GM18507 (cell line): ENCODE measurements at places on chromosomes 11 and 22.

DNA sequence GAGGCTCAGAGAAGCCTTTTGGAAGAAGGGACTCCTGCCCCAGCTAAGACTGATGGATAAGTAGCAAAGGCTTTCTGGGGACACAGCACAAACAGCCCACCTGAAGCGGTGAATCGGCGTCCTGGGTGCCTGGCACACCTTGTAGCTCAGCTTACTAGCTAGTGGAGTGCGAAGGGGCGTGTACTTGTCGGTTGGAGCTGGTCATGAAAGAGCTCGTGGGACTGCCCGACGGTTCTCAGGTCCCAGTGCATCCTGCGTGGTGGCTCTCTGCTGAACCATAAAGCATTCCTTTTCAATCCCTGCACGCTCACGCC, 690 bp upstream of the UVRAG start:
- DNase-seq, result no peak

DNA sequence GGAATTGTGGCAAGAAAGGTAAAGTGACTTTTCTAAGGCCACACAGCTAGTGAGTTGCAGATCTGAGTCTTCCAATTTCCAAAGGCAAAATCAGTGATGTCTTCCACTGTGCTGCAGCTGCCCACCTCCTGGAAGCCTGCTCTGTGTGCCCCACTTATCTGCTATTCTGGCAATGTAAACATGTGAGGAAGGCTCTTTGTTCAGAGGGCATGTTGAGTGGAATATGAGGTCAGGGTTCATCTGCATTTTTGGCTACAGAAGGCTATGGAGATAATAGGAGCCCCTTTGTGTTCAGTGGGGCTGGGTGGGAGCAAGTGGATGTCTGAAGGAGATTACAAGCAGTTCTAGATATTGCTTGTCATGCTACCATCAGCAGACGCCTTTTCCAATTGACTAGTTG, 396.2 kb downstream of the BUD13 start:
- DNase-seq, result no peak

- DNase-seq, result no peak
Observed at GRCh38 chr11:114819028-114819427, 140.7 kb downstream of the NXPE2 start.

DNA sequence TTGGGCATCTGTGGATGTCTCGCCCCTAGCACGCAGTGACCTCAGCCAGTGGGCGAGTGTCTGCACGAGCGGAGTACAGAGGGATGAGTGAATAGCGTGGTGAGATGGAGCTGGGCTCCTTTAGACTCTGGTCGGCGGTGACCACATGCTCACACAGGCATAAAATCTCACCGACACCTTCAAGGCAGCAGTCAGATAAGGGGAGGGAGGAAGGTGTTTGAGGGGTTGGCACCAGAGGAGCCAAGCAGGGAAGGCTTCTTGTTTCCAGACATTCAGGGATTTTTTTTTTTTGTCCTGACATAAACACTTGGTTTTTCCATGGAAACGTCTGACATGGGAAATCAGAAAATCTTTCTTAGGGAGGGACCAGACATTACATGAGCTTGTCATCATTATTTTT, 35.8 kb downstream of the GRIK4 start:
- no peak for DNase-seq

DNA sequence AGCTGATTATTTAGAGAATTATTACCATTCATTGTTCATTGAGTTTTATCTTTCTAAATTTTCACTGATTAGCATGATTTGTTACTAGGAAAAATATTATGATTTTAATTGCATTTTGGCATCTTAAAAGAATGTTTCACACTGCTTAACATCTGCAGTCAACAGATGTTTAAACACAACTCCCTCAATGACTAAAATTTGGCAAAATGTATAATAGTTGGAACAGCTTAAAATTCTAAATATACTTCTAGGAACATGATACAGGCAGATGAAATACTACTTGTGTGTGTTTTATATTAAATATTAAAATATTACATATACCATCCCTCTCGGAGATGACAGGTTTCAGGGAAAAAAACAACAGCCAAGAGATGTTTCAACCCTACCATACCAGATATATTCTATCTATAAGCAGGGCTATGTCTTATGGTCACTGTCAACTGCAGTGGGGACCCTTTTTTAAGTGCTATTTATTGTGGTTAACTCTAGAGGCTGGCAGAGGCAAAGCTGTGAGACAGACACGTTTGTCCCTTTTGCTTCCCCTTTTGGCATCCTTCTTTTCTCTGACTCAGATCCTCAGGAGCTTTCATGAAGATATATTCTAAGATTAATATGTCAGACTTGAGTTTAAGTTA, 81.9 kb downstream of the BDNF start:
- DNase-seq, result no peak

DNA sequence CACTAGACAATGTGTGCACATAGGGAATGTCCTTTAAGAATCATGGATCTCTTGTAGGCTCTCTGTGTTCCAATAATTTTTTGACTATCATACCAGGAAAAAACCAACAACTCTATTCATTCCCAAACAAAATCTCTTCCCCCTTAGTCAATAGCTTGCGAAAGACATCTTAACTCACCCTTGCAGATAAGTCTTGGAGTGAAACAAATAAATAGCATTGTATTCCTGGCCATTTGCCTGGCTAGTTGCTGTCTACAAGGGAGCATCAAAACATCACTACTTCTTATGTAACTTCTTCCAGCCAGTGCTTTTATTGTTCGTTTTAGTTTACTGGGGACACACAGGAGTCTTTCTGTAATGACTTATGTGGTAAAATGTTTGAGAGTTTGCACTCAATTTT, 29.4 kb downstream of the SCN3B start:
- DNase-seq, result no peak

GRCh38 chr11:115544422-115544948, 40.3 kb upstream of the CADM1 start:
- DNase-seq, result no peak

DNA sequence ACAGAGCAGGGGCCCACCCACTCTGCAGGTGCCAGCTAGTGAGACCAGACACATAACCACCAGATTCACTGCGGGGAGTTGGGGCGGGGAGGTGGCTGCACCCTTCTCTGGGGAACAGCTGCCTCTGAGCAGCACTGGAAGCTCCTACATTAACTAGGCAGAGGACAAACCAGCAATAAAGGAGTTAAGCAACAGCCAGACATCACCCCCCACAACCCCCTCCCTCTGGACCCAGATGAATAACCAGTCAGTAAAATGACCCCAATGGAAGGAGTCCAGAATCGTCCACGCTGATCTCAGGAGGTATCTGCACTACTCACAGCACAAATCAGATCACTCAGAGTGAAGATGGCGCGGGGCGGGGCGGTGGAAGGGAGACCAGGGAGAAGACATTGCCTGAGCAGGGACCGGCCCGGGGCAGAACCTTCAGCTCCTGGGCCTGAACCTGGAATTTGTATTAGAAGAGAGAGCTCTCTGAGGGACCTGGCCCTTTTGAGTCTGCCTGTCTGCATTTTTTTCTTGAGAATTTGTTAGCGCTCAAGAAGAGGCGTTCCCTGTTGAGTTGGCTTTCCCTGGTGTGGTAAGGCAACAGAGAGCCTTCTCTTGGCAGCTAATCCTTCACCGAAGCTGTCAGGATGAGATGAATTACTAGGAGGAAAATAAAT, 125.5 kb upstream of the NCAM1 start:
- DNase-seq, result no peak

GRCh38 chr11:14320020-14320419, 39.0 kb downstream of the RRAS2 start:
- no peak for DNase-seq

DNA sequence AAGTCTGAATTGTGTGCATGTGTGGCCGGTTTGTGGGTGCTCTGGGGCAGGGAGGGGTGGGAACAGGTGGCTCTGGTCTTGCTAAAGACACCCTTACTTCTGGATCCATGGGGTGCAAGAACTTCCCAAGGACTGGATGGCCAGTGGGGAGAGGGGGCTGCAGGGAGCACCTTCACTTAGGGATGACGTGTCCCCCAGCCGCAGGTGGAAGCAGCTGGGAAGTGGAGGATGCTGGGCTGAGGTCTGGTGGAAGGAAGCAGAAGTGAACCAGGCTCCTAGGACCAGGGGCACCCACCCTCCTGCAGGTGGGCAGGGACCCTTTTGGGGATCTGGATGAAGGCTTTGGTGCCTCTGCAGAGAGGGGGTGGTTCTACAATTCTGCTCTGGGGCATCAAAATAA, 9.9 kb upstream of the MIEF1 start:
- DNase-seq, result no peak

DNA sequence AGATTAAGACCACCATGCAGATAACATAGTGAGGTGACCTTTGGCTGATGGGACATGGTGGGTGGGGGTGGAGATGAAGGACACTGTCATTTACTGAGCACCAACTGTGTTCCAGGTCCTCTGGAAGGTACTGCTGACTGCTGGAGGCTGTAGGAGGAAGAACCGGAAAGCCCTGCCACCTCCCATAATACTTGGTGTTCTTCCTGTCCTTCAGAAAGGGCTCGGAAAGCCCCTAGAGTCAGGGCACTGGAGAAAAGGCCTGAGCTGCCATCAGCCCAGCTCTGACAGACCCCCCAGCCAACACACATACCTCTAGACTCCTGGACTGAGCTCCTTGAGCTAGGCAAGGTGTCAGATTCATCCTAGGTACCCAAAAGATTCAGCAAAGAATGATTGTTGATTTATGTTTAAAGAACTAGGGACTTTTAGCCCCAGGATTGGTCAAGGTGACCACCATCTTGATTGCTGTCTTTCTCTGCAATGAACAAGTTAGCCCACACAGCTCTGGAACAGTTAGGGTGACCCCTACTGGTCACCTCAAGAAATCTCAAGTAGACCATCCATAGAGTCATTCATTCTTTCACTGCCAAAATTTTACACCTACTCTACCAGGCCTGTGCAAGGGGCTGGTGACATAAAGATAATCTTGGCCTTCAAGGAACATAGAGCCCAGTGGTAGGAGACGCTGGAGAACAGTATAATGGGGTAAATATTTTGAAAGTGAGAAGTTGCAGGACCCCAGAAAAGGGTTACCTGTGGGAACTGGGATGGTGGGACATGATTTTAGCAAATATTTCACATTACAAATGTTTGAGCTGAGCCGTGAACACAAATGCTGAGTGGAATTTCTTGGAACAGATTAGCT, 39.4 kb downstream of the IRAG1 start:
- DNase-seq, result no peak

DNA sequence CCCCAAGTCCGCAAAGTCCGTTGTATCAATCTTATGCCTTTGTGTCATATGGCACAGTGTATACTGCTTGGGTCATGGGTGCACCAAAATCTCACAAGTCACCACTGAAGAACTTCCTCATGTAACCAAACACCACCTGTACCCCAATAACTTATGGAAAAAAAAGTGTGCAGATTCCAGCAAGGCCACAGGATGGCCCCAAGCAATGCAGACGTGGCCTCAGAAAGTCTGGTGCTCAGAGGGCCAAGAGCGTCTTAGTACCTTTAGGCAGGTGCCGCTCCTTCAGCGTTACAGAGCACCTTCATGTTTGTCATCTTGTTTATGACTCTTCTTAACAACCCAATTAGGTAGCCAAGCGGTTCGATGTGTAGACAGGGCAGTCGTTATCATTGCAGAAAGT, 65.3 kb downstream of the PRDM11 start:
- DNase-seq, result no peak

- DNase-seq, result no peak
Observed at GRCh38 chr11:118180300-118180703, 3.9 kb upstream of the SCN2B start.

GRCh38 chr11:117878314-117878938, 2.0 kb upstream of the FXYD6 start:
- no peak for DNase-seq

DNA sequence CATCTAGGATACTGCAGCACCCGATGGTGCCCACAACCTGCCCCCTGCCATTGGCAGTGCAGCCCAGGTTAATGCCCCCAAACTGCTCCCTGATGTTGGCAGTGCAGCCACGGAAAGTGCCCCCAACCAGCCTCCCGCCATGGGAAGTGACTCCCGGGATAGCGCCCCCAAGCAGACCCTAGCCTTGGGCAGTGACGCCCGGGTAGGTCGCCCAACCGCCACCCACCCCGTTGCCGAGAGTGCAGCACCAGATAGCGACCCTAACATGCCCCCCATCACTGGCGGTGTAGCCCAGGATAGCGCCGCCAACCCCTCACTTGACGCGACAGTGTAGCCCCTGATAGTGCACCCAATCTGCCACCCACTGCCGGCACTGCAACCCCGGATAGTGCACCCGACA, 38.5 kb downstream of the C22orf42 start:
- DNase-seq, result no peak

GRCh38 chr22:49968831-49969661, 8.5 kb downstream of the PIM3 start:
- DNase-seq, result no peak

GRCh38 chr22:39396797-39397195, 2.8 kb upstream of the TAB1 start:
- DNase-seq, result no peak

- no peak for DNase-seq
Observed at GRCh38 chr22:36334081-36334820, 53.5 kb downstream of the MYH9 start.

GRCh38 chr11:69874984-69875624, 55.9 kb upstream of the FGF3 start:
- no peak for DNase-seq

DNA sequence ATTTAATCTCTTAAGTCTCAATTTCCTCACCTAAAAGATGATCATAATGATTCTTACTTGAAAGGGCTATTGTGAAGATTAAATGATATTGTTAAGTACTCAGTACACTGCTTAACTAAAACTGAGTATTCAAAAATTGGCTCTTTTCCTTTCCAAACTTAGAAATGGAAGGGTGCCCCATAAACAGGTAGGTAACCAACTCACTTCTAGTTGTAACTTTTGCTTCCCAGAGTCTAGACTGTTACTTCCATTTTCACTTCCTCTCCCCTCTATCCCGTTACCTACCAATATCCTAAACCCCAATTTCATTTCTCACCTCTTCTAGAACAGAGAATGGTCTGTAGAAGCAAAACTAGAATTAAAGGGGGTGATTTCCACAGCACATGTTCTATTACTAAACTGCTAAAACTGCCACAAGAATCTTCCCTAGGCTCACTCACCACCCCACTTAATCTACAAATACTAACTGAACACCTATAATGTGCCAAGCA, 50.0 kb downstream of the RRAS2 start:
- no peak for DNase-seq

DNA sequence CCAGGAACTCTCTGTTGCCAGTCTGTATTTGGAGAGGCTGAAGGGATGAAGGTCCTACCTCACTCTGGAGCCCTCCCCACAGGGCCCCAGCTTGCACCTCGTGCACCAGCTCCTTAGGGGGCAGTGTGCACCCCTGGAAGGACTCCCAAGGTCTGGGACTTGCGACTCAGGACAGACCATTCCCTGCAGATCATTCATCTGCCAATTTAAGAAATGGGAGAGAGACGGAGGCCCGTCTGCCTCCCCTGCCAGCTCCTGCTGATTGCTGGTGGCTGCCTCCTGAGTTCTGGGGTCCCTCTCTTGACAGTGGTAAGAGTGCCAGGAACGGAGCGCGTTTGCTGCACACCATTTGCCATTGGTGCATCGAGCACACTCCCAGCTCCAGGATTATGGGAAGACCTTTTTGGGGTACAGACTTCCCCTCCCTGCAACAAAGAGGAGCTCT, 27.4 kb upstream of the MALAT1 start:
- DNase-seq, result no peak

- no peak for DNase-seq
Observed at GRCh38 chr22:21032037-21032867, at the start of gene SLC7A4. TSS of gene SLC7A4 (minus strand) at chr22:21032561. CDS start at chr22:21031812, 749 bp downstream.
